Mesothelial cell of epicardium (in vitro differentiated cells): ENCODE measurements at places on chromosomes 12 and 14. TPM values are rescaled to one million over a fixed set of nuclear protein-coding genes. Genes with fewer than 3 reads are reported as not detected.

- DNase-seq, result no peak
Observed at GRCh38 chr12:96063046-96063445, 27.7 kb upstream of the LTA4H start.

GRCh38 chr12:12901158-12901791, 9.9 kb downstream of the GPRC5A start:
- DNase-seq, result no peak

DNA sequence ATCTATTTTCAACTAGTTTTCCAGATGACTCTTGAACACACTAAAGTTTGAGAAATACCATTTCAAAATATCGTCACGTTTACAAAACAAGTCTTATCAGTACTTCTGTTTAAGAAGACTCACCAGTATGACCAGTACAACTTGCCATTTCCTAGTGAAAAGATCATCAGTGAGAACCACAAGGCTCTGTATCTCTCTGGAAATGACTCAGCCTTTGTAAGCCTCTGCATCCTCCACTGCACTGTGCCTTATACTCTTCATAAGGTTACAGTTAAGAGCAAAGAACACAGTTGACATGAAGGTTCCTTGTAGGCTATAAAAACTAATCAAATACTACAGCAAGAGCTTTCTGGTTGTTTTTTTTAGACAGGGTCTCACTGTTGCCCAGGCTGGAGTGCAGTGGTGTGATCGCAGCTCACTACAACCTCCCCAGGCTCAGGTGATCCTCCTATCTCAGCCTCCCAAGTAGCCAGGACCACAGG, 5.7 kb upstream of the VTI1B start:
- no peak for DNase-seq

- no peak for DNase-seq
Observed at GRCh38 chr12:76031081-76031413, 529 bp downstream of the PHLDA1 start.

GRCh38 chr12:23950210-23950774, 822 bp upstream of the SOX5 start:
- no peak for DNase-seq

DNA sequence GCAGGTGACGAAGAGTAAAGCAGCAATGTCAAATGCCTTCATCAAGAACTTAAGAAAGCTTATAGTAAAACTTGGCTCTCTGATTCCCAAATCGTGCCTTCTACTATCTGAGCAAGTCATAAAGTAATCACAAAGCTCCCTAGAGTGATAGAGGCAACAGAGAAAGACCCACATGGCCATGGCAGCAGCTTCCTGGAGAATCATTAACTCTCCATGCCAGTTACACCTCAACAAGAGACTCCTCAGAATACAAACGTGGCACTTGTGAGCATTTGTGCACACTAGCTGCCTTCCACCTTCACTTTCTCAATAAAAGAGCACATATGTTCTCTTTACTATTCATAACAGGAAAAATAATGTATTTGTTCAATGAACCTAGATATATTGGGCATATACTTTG, 48.0 kb downstream of the PLCZ1 start:
- DNase-seq, result no peak

GRCh38 chr12:107091989-107092641, 1.2 kb downstream of the CRY1 start:
- DNase-seq, result peak; percentile 19

- DNase-seq, result peak; percentile 21
Observed at GRCh38 chr14:68656452-68656851, 136.4 kb downstream of the ZFP36L1 start.

DNA sequence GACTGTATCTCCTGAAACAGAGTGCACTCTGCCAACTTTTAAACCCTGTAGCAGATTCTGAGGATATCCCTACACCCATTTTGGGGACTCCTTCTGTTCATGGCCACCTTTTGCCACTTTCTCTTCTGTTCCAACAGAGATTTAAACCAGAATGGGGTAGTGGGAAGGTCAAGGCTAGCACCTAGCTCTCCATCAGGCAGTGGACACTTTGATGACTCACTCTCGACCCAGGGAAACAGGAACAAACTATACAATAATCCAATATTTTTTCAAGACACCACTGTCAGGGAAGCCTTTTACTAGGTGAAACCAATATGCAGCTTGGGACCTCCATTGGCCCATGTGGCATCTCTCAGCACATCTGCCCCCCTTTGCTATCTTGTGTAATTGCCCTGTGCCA, 103.6 kb downstream of the DAAM1 start:
- no peak for DNase-seq

DNA sequence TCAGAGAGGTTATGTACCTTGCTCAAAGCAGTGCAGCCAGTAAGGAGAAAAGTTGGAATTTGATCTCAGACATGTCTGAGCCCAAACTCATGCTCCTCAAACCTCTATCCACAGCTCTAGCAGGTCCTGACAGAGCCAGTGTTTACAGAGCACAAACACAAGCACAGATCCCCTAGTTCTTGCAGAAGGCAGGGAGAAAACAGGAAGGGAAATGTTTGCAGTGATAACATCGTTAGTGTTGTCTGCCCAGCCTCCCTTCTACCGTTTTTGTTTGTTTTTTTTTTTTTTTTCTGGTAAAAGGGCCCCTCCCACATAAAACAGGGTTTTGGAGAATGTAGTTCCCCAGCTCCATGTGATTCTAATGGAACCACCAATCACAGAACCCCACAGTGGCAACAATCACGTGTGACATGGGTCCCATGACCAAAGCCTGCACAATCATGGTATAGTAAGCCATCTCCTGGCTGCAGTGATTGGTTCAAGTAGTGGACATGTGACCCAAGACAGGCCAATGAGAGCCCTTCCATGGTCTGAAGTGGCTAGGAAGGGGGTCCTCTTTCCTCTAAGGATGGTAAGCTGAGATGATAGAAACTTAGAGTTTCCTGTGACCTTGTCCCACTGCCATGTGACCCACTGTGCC, 513.4 kb downstream of the MED13L start:
- DNase-seq, result no peak

GRCh38 chr14:52351233-52352060, 37.3 kb downstream of the PTGER2 start:
- no peak for DNase-seq

SLC17A8 gene
- total RNA-seq, result 0.40 to 0.66 TPM (median 0.61 TPM) in 3 replicates

GRCh38 chr12:101173197-101173749, 36.8 kb downstream of the SLC5A8 start:
- DNase-seq, result no peak

DNA sequence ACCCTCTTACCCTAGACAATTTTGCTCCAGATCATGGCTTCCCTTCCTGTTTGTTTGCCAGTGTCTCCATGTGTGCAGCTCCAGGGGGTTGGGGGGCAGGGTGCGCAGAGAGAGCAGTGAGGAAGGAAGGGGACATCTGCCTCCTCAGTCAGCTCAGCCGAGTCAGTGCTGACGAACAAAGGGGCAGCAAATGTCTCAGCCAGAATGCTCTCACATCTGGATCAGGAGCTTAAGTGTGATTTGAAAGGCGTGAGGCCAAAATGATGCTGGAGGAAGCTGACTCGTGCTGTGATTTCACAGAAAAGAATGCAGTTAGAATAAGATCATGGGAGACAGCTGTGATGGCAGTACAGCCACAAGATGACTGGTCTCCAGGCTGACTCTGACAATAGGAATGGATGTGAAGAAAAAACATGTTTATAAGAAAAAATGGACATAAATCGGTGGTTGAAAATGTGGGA, 27.1 kb upstream of the CDK17 start:
- no peak for DNase-seq

- no peak for DNase-seq
Observed at GRCh38 chr12:106274575-106275121, 26.8 kb upstream of the CKAP4 start.

- no peak for DNase-seq
Observed at GRCh38 chr14:50717811-50718210, 49.7 kb upstream of the SAV1 start.

TRPV4 gene
- total RNA-seq, result 3.7 to 4.3 TPM (median 4.1 TPM) in 3 replicates

SLC25A21 gene
- total RNA-seq, result 1.8 to 3.7 TPM (median 2.3 TPM) in 3 replicates

ZDHHC22 gene
- total RNA-seq, result not detected in 3 replicates

FOXN4 gene
- 0.11 TPM in 1 of 3 replicates, not detected in the others for total RNA-seq

ALDH2 gene
- total RNA-seq, result 41.6 to 45.8 TPM (median 41.7 TPM) in 3 replicates

C1S gene
- 46.1 to 47.3 TPM (median 46.7 TPM) in 3 replicates for total RNA-seq

- DNase-seq, result no peak
Observed at GRCh38 chr14:90137807-90138206, 76.0 kb downstream of the KCNK13 start.

RILPL2 gene
- 2.4 TPM in 3 replicates for total RNA-seq

SMCO2 gene
- not detected in 3 replicates for total RNA-seq

DNA sequence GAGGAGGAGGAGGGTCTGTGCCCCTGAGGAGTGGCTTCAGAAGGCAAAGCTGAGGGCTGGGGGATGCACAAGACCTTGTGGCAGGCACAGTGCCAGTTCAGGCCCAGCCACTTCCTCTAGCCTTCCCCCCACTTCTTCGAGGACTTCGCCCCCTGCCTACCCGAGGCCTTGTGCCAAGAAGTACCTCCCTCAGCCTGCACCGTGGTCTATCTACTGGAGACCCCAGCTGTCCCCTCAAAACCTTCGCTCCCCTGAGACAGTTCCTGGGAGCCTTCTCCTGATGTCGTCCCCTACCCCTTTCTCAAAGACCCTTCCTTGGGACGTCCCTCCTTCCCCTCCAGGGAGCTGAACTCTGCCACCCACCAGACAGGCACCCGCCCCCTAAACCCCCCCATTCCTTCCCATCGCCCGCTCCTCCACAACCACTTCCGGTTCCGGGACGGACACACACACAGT, 604 bp downstream of the ZNF384 start:
- no peak for DNase-seq

DNA sequence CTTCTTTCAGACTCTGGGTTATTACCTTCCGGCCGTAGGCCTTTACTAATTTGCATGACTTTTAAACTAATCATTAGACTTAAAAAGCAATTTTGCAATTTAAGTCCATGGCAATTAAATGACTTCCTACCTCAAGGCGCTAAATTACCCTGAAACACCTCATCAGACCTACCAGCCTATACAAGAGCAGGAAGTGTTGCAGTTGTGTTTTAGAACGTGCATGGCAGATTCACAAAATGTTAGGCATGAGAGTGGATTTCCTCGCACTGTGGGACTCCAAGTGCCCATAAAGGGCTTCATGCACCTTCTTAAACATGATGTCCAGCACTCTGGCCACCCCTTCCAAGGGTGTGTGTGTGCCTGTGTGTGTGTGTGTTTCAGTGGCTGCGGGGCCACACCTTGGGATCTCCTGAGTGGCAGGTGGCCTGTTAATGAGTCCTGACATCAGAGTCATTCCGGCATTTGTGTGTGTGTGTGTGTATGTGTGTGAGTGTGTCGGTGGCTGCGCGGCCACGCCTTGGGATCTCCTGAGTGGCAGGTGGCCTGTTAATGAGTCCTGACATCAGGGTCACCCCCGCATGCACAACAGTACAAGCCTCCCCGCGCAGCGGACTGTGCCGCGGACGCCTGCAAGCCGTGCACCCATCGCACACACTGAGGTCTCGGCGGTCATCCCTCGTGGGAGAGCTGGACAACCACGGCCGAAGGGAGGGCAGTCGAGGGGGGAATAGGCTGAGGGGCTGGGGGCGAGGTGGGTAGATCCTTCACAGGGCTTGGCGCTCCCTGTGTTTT, 900 bp downstream of the C2CD5 start:
- no peak for DNase-seq

DNA sequence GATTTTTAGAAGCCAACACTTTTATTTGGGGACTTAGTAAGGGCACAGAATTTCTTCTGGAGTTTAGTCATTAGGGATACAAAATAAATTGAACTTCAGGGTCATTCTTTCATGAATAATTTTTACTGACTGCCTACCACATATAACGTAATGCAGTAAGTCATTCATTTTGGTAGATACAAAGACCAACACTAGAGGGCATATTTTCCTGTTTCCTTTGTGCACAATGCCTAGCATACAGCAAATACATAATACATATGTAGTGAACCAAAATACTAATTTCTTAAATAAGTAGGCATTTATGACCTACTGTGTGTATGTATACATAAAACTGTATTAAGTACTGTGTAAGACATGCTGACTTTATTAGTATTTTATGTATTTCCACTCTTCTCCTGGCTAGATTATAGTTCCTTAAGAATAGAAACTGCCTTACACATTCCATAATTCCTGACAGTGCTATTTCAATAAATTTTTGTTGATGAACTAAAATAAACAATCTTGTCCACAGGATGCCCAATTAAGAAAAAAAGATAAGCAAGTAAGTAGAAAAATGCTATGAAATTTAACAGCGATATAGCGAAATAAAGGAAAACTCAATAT, 47.9 kb downstream of the PPP1R12A start:
- no peak for DNase-seq

GRCh38 chr14:96297000-96297399, 41.0 kb downstream of the BDKRB1 start:
- no peak for DNase-seq

GRCh38 chr14:57732463-57733285, 133.2 kb downstream of the SLC35F4 start:
- no peak for DNase-seq

KLRC3 gene
- total RNA-seq, result not detected in 3 replicates

POTEM gene
- not detected in 3 replicates for total RNA-seq
